ENCODE measurements at places on chromosomes 6 and 20.

DNA sequence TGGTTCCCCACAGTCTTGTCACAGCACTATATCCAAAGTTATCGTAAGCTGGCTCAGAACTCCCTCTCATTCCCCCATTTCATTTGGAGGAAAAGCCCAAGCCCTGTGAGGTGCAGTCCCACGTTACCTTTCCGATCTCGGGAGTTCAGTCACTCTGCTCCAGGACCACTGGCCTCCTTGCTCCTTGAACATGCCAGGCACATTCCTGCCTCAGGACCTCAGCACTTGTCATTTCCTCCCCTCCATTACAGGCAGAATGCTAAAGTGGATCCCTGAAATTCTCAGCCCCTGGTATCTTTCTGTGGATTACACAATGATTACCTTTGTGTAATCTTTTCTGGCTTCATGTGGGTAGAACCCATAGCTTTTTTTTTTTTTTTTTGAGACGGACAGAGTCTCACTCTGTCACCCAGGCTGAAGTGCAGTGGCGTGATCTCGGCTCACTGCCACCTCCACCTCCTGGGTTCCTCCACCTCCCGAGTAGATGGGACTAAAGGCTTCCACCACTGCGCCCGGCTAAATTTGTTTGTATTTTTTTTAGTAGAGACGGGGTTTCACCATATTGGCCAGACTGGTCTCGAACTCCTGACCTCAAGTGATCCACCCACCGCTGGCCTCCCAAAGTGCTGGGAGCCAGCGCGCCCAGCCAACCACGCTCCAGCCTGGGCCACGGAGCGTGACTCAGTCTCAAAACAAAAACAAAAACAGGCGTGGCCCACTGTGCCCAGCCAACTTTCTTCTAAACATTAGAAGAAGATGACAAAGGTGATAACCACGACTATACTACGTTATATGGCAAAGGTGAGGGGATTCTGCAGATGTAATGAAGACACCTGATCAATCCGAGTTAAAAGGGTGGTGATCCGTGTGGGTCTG is 4.0 kb upstream of the OXT start:
- DNase-seq, result no peak

- DNase-seq, result no peak
Observed at GRCh38 chr6:2072453-2072852, 173.0 kb downstream of the GMDS start.

- no peak for DNase-seq
Observed at GRCh38 chr20:19783966-19784401, 25.9 kb downstream of the RIN2 start.

- DNase-seq, result peak; percentile 51
Observed at GRCh38 chr6:31285486-31285885, 13.6 kb upstream of the HLA-C start.

DNA sequence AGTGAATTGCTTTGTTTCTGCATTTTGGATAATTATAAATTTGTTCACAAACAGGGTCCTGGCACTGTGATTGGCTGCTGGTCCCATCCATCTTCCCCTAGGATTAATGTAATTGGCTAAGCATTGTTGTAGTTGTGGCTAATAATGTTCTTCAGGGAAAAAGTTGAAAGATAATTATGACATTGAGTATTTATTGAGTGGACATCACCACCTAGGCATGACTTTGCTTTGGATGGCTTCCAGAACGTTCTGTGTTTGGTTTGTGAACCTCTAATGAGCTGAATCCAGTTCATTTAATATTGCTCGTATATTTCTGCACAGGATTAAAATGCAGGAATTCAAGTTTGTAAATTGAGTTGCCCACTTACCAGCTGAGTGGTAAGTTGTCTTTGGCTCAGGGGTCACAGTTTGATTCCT is 55.1 kb downstream of the ARID1B start:
- DNase-seq, result no peak

DNA sequence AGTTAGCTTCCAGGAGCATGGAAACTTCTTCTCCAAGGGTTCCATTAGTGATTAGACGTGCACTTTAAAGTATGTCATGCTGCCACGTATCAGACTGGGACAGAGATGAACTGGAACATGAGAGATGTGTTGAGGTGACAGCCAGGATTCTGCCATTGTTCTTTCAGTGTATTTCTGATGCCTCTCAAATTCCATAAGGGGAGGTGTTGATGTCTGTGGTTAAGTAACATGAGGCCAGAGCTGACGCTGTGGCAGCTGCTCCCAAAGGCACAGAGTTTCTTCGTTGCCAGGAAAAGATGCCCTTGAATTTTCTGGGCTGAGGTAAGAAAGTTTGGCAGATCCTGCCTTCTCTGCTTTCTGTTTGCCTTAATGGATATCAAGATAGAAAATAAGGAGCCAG is 63.5 kb downstream of the TRMT6 start:
- DNase-seq, result no peak

DNA sequence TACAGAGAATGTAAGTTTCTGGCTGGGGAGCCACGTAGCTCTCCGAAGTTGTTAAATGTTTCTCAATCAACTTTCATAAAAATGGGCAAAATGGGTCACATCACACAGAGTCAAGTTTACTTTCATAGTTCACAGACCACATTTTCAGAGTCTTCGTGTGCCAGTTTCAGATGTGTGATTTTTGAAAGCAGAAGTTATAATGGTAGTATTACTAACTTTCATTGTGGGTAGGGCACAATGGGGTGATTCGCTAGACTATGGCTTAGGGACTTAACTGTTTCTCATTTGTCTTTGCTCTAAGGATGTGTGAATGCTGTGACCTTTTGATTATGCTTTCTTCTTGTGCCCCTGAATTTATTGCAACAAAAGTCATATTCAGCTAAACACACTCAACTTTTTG is 109.0 kb upstream of the SUPT3H start:
- DNase-seq, result no peak

DNA sequence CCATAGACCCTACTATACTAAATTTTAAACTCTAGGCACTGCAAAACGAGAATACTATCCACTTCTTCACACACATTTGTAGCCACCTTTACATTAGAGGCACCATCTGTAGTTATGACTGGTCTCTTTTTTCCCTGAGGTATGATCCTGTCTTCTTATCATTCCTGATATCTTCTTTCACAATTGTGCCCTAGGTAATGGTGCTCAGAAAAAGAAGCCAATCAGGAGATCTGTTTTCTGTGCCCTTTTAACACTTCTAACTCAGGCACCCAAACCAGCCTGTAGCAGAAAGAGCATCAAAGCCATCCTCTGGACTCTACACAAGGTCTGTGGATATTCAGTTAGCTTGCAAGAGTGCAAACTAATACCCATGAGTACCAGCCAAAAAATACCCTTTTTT is 149.7 kb upstream of the SGK1 start:
- DNase-seq, result no peak

DNA sequence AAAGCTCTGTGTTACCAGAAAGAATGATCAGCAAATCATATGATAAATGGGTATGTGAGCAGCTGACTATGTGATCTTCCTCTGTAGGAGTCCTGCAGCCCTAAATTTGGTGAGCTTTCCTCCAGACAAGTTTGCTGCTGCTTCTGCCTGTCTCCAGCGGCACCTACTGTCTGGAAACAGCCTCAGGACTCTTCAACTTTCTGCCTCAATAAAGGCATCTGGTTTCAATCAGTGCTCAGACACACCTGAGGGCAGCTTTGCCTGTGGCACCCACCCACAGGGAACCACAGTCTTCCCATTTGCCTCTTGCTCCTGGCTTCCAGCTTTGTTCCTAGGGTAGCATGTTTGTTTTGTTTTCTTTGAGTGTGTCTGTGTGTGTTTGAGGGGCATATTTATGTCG is 727.9 kb upstream of the MAN1A1 start:
- no peak for DNase-seq

GRCh38 chr6:111739257-111739696 is 133.6 kb upstream of the TRAF3IP2 start:
- no peak for DNase-seq

GRCh38 chr6:127022302-127022701 is 96.2 kb upstream of the RSPO3 start:
- no peak for DNase-seq

DNA sequence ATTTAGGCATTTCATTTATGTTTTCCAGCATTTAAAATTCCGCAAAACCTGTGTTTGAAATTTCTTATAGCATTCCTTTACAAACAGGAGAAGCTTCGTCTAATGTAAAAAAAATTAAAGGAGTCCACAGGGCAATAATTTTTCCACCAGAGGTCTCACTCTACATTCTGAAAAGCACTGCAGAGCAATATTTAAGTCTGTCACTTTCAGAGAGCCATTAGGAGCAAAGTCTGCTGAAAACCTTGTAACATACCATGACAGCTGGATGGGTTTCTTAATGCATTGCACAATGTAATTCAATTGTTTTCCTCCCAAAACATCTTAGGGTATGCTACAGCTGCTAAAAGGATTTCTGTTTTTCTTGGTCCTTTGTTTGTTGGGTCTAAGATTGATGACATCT is 18.0 kb downstream of the BAG2 start:
- no peak for DNase-seq

DNA sequence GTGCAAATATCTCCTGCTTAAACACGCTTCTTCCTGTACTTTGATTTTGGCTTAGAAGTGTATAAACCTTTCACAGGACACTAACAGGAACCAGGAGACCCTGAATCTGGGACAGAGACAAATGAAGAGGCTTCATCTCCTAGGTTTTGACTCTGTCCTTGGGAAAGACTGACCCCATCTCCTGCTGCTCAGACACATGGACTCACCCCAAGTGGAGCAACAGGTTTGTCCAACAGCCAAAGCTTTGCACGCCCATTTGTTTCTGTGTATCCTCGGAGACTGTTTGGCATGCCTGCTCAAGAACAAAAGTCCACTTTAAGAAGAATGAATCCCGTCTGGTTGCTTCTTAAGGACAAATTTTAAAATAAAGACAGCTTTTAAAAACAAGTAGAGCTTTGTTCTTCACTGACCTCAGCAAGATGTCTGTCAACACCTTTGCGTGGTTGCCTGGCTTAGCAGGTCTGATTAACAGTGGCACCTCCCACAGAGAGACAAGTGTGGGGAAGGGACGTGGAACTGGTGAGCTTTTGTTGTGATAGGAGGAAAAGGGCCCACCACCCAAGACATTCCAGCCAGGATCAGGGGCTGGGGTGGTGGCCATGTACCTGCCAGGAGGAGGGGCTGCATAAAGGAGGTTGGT is 202.6 kb downstream of the SOD2 start:
- DNase-seq, result no peak

DNA sequence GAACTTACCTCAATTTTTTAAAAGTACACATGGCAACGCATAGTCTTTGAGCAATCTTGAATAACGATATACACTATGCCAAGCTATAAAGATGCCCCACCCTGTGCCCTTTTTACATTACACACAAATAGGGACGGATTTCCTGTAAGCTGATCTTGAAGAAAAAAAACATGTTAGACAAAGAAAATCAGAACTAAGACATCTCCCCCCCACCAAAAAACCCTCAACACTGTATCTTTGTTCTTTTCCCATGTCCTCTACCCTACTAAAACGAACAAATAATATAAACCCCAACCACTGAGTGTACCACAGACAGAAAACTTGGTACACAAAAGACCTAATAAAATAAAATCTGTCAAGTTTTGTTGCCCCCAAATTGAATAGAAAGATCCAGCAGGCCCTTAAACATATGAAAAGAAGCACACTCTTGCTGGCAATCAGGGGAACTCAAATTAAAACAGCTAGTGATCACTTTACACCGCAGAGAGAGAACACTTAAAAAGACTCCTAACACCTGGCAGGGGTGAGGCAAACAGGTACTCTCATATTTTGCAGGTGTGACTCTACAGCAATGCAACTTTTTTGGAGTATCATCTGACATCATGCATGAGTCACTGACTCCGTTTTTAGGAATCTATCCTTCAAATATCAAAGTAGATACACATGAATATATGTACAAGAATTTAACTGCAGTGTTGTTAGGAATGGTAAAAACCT is 29.6 kb downstream of the BACH2 start:
- DNase-seq, result no peak

DNA sequence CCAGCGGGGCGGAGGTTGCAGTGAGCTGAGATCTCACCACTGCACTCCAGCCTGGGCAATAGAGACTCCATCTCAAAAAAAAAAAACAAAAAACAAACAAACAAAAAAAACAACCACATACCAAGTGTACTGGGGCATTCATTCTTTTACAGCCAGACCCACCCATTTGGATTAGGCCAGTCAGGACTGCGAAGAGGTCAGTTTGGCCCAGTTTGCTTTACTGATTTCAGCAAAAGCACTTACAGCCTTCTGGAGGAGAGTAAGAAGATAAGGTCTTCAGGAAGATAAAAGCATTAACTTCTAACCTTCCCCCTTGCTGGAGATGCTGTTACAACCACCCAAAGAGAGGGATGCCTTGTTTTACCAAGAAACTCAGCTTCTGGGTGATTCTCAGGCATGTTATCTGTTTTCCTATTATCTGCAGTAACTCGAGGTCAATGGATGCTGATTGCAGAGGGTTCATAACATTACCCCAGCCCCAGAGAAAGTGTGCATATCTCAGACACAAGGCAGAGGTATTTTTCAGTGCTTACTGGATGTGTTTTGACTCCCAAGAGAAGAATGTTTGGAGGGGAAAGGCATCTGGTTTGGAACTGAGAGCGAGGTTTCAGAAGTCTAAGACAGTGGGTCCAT is 118.9 kb downstream of the RIN2 start:
- no peak for DNase-seq

DNA sequence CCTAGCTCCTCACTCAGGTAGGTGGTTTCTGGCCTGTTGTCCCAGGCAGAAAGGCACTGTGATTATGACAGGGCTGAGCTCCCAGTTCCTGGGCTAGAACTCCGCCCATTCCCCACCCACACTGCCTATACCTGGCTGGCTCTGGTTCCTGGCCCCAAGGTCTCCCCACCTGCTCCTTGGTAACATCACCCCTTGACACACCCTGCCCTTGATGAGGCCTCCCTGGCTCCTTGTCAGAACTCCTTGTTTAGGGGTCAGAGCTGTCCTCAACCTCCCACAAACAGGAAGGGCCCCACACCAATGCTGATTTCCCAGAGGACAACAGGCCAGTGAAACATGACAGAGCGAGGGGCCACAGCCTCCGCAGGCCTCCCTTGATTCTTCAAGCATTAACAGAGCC is 15.5 kb upstream of the MYMX start:
- no peak for DNase-seq

DNA sequence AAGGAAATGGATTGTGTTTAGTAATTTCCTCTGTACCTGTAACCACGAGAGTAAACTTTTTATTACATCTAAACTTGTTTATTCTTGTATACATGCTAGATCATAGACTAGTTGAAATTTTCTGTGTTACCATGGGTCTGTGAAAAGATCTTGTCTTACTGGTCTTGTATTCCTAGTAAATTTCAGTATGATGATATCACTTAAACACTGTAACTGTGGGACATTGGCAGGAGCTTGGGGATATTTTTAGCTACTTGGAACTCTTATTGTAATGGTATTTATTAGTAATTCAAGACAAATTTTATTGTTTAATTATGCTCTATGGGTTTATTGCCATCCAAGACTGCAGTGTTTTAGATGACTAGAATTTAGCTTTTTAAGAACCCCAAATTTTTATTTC is 25.9 kb upstream of the TULP4 start:
- DNase-seq, result no peak

GRCh38 chr20:20051767-20052073 is 546 bp downstream of the CRNKL1 start:
- DNase-seq, result peak; percentile 5

Measured in hematopoietic multipotent progenitor cell treated with erythropoietin and hydrocortisone succinate and interleukin-3 and kit ligand, for 8 days (in vitro differentiated cells).